ENCODE measurements at places on chromosomes 4 and X. TPM values are rescaled to one million over a fixed set of nuclear protein-coding genes. Genes with fewer than 3 reads are reported as not detected.

Gene RENBP
- 1.3 TPM for total RNA-seq

Gene CENPVL3
- not detected for total RNA-seq

DNA sequence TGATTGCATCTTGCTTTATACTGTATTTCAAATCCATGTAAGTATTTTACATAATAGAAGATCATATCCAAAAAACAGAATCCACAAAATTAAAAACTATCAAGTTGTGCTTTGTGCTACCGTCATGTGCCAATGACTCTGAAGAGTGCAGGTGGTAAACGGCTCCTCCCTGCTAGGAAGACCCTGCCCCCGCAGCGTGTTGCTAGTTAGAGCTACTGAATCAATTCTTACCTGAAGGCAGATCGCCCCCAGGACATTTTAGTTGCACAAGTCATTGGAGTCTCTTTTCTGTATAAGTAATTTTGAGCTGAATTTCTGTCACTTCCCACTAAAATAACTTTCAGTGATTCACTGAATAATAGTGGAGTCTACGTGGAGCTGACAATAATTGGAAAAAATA lies 599.5 kb upstream of the ZFP42 start:
- H3K36me3 ChIP-seq: no peaks in the 10 kb centered on the region
- no peak for DNase-seq
- H3K4me3 ChIP-seq: no peak overlapping the region
- no peak overlapping the region for H3K27ac ChIP-seq
- H3K4me1 ChIP-seq: no peaks in the 10 kb centered on the region

Gene GATA1
- total RNA-seq: 0.34 TPM

- no peaks in the 10 kb centered on the region for H3K36me3 ChIP-seq
- no peaks in the 10 kb centered on the region for H3K27me3 ChIP-seq
- no peaks in the 10 kb centered on the region for H3K4me1 ChIP-seq
- H3K4me3 ChIP-seq: no peak overlapping the region
- H3K27ac ChIP-seq: no peak overlapping the region
These were observed 51.3 kb downstream of the GPRIN3 start for GRCh38 chr4:89256203-89256800.

Gene HNRNPD
- 357 TPM for total RNA-seq

Gene SCML1
- total RNA-seq: 2.7 TPM

GRCh38 chr4:46975812-46976553 lies 17.4 kb downstream of the GABRA4 start:
- H3K27me3 ChIP-seq: no peaks in the 10 kb centered on the region
- no peak for DNase-seq
- H3K4me1 ChIP-seq: no peaks in the 10 kb centered on the region
- no peaks in the 10 kb centered on the region for H3K36me3 ChIP-seq
- no peak overlapping the region for H3K4me3 ChIP-seq
- H3K27ac ChIP-seq: no peak overlapping the region

DNA sequence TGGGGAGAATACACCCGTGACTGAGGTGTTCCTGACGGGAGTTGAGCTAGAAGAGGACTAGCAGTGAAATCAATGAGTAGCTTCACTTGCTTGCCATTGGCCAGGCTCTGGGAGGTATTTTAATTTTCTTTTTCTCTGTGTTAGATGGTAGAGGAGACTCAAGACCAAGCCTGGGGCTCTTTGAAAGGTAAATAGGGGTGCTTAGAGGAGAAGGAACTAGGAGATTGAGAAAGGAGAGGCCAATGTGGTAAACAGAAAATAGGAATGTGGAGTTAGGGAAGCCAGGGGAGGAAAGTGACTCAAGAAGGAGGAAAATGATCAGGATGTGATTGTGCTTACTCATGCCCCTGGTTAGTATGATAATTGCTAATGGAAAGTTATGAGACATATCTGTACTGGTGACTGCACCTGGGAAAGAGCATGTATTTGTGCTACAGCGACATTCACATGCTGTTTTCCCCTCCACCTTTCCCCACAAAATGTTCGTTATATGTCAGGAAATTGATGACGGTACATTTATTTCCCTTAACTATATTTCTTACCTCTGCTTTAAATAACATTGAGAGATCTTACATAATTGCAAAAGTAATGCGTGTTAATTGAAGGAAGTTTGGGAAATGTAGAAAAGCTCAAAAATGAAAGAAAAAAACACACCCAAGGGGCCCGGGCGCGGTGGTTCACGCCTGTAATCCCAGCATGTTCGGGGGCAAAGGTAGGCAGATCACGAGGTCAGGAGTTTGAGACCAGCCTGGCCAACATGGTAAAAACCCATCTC lies 16.9 kb upstream of the LRBA start:
- H3K36me3 ChIP-seq: no peaks in the 10 kb centered on the region
- H3K27me3 ChIP-seq: no peaks in the 10 kb centered on the region
- H3K27ac ChIP-seq: no peak overlapping the region
- no peaks in the 10 kb centered on the region for H3K4me1 ChIP-seq

GRCh38 chrX:7953446-7953845 lies 26.2 kb upstream of the PNPLA4 start:
- H3K27me3 ChIP-seq: no peaks in the 10 kb centered on the region
- no peak overlapping the region for H3K4me3 ChIP-seq
- H3K36me3 ChIP-seq: no peaks in the 10 kb centered on the region

GRCh38 chr4:78612398-78613178 lies 61.0 kb downstream of the ANXA3 start:
- H3K27me3 ChIP-seq: no peaks in the 10 kb centered on the region
- peaks cover 26% of the 10 kb centered on the region for H3K36me3 ChIP-seq
- H3K4me3 ChIP-seq: no peak overlapping the region
- no peaks in the 10 kb centered on the region for H3K4me1 ChIP-seq
- no peak overlapping the region for H3K27ac ChIP-seq
- DNase-seq: no peak

Gene CENPI
- total RNA-seq: 15.3 TPM

DNA sequence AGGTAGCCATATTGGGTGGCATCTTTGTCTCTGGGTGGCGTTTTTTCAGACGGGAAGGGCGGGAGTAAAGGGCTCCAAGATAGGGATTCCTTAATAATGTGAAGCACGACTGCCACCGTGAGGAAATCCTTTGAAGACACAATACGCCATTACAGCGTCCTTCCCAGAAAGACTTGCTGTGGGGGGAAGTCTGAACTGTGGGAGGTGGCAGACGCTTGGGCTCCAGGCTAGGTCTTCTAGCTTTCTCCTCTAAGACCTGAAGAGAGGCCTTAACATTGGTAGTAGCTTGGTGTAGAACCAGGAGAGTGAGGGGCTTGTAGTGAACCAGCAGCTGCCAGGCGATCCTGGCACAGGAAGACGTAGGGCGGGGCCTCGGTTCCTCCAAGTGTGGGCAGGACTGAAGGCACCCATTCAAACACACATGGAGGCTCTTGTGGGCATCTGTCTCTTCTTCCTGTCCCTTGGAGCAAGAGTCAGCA lies 197.3 kb downstream of the OR13H1 start:
- no peaks in the 10 kb centered on the region for H3K27me3 ChIP-seq
- H3K4me1 ChIP-seq: no peaks in the 10 kb centered on the region
- DNase-seq: no peak

- DNase-seq: no peak
- H3K36me3 ChIP-seq: no peaks in the 10 kb centered on the region
- peak overlapping the region; percentile 54 for H3K4me3 ChIP-seq
- no peaks in the 10 kb centered on the region for H3K4me1 ChIP-seq
- H3K27me3 ChIP-seq: peaks cover 3% of the 10 kb centered on the region
These were observed 8.9 kb upstream of the GSX2 start for GRCh38 chr4:54090804-54091623.

Gene CLIC2
- 0.89 TPM for total RNA-seq

DNA sequence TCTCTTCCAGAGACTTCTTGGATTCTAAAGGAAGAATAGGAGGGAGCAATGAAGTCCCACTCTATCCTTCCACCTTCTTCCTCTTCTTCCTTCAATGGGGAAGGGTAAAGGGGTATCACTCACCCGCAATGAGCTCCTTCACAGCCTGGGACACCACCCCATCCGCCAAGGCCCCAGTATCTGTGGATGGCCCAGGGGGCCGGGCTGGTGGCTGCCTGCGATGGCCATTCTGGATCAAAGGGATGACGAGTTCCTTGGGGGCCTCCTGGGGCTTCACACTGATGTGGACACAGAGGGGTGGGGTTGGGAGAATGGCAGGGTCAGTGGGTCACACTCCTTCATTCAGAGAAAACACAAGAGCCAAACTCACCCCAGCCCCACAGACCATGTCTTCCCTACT lies 1.0 kb downstream of the GPKOW start:
- no peak for DNase-seq
- no peak overlapping the region for H3K27ac ChIP-seq
- H3K4me3 ChIP-seq: peak overlapping the region; percentile 81

- DNase-seq: no peak
- H3K36me3 ChIP-seq: no peaks in the 10 kb centered on the region
- H3K4me1 ChIP-seq: no peaks in the 10 kb centered on the region
- no peak overlapping the region for H3K27ac ChIP-seq
- no peak overlapping the region for H3K4me3 ChIP-seq
- no peaks in the 10 kb centered on the region for H3K27me3 ChIP-seq
These were observed 183.4 kb downstream of the SH2D1A start for GRCh38 chrX:124529786-124530185.

DNA sequence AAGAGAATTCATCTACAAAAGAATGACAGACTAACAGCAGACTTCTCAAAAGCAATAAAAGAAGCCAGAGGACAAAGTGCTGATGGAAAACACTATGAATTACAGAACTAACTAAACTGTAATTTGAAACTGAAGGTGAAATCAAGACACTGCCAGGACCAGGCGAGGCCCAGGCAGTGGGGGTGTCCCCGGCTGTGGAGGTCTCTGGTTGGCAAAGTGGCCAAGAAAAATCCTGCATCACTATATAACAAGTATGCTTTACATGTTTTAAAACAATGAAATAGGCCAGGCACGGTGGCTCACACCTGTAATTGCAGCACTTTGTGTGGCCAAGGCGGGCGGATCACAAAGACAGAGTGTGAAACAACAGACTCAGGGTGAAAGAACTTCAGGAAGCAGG lies 32.9 kb downstream of the CHM start:
- no peaks in the 10 kb centered on the region for H3K36me3 ChIP-seq
- DNase-seq: no peak
- H3K27ac ChIP-seq: no peak overlapping the region
- H3K4me3 ChIP-seq: no peak overlapping the region

DNA sequence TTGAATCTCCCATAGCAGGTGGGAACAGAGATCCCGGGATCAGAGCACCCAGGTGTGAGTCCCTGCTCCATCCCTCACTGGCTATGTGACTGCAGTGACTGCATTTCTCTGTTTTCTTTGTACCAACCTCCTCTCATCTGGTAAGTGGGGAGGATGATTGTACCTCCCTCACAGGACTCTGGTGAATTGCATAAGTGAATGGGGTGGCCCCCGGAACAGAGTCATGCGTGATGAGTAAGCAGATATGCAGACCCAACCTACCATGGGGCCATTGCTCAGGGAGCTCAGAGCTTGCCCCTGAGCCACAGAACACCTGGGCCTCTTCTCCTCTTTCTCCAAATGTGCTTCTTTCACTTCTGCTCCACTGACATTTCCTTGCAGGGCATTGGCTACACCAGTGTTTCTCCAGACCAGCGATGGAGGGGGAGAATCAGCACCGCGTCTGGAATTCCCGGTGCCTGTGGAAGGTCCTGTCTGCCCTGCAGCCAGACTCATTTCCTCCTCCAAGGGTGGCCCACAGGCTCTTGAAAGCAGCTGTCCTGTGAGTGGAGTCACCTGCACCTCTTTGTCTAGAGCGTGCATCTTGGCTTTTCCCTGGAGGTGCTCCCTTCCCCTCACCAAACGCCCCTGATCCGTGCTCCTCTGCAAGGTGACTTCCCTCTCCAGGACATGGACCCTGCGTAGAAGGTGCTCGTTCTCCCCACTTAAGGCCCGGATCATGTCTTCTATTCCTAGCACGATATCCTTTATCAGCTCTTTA lies 30.0 kb downstream of the C4orf50 start:
- DNase-seq: no peak
- H3K36me3 ChIP-seq: no peaks in the 10 kb centered on the region
- H3K4me1 ChIP-seq: no peaks in the 10 kb centered on the region
- H3K27me3 ChIP-seq: peaks cover 19% of the 10 kb centered on the region
- H3K27ac ChIP-seq: no peak overlapping the region
- H3K4me3 ChIP-seq: no peak overlapping the region

Gene XAGE1A
- not detected for total RNA-seq

- H3K36me3 ChIP-seq: no peaks in the 10 kb centered on the region
- no peak overlapping the region for H3K27ac ChIP-seq
- no peaks in the 10 kb centered on the region for H3K27me3 ChIP-seq
- H3K4me3 ChIP-seq: no peak overlapping the region
- no peaks in the 10 kb centered on the region for H3K4me1 ChIP-seq
These were observed 51.5 kb upstream of the RAP2C start for GRCh38 chrX:132270699-132271098.

Gene HELT
- total RNA-seq: not detected

GRCh38 chr4:108425988-108426387 lies 194.4 kb upstream of the RPL34 start:
- no peak overlapping the region for H3K27ac ChIP-seq
- H3K4me1 ChIP-seq: no peaks in the 10 kb centered on the region
- H3K27me3 ChIP-seq: no peaks in the 10 kb centered on the region
- no peak overlapping the region for H3K4me3 ChIP-seq
- no peak for DNase-seq

Gene KLHL34
- not detected for total RNA-seq
